HFFc6 (cell line): ENCODE measurements at places on chromosomes 16 and 17. TPM values are rescaled to one million over a fixed set of nuclear protein-coding genes. Genes with fewer than 3 reads are reported as not detected.

KRT12 gene
- not detected in 3 replicates for total RNA-seq

CRHR1 gene
- total RNA-seq, result not detected in 3 replicates

IRF8 gene
- total RNA-seq, result not detected in 2 replicates

TEKT1 gene
- not detected in 3 replicates for total RNA-seq

RBFOX1 gene
- total RNA-seq, result not detected in 3 replicates

KRTAP2-1 gene
- total RNA-seq, result not detected in 2 replicates

FZD2 gene
- total RNA-seq, result 76.4 and 86.4 TPM in 2 replicates

KCNG4 gene
- total RNA-seq, result not detected in 2 replicates

HOXB4 gene
- not detected in 3 replicates for total RNA-seq

KLHL10 gene
- total RNA-seq, result 0.18 TPM in 1 of 3 replicates, not detected in the others
